ENCODE measurements at places on chromosomes 3 and 15.

DNA sequence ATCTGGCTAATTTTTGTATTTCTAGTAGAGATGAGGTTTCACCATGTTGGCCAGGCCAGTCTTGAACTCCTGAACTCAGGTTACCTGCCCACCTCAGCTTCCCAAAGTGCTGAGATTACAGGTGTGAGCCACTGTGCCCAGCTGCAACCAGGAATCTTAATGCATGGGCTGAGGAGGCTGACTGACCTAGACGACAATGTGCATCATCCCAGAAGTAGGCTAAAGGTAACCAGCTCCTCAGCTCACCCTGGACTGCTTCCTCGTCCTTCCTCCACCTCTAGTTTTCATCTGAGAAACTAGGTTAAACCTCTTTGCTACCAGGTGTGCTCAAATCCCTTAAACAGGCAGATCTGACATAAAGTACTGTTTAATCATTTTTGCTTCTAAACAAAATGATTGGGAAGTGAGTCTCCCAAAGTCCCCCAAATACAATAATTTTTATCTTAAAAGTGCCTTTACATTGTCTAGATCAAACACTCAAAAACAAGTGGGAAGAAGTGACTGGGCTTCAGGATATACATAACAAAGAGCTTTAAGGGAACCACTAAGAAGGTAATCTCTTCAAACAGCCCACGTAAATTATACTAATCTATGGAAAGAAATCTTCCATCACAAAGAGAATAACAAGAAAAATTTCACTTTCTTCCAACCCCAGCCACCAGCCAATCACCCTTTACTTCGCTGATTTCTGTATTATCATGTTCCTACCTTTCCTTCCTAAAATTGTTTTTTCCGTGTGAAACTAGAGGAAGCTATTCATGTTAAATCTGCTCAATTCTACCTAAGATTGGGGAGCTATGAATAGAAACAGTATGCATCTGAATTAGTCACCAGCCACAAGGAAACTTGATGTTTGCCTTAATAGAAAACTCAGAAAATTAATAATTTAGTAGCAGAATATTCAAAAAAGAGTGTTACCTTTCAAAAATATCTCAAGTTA lies 34.7 kb downstream of the IGF2BP2 start:
- no peak for DNase-seq

GRCh38 chr3:44886561-44886960 lies 12.2 kb downstream of the TGM4 start:
- no peak for DNase-seq

- DNase-seq, result no peak
These were observed 111.0 kb upstream of the SYNPR start for GRCh38 chr3:63167113-63167512.

DNA sequence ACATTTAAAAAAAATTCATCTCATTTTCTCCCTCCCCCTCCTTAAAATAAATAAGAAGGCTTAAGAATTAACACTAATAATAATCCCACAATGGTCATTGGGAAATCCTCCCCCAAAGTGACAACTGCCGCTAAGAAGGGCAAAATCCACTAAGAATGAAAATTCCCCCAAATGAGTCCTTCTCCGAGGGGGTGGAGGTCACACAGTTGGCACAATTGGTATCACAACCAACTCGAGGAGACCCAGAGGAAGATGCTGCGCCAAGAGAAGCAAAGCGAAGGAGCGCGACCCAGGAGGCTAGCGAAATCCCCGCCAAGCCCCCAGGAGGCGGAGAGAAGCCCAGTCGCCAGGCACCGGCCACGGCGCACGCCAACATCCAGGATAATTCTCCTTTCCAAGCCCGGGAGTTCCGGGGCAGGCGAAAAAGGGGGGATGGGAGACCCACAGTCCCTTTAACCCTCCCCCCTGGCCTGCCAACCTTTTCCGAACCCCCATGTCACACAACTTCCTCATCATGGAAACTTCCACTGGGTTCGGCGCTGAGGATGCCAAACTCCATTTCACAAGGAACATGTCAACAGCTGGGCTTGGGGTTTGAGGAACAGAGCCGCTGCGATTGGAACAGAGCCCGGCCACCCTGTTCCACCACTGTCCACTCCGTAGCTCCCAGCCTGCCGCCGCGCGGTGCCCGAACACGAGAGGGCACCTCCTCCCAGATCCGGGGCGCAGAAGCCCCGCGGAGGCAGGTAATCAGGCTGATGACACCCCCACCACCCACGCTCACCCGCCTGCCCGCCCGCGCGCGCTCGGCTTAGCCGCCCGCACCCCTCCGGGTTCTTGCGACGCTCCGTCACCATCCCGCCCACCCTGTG lies 668 bp downstream of the THRB start:
- DNase-seq, result no peak

GRCh38 chr15:100558771-100559254 lies 30.1 kb upstream of the CERS3 start:
- no peak for DNase-seq

DNA sequence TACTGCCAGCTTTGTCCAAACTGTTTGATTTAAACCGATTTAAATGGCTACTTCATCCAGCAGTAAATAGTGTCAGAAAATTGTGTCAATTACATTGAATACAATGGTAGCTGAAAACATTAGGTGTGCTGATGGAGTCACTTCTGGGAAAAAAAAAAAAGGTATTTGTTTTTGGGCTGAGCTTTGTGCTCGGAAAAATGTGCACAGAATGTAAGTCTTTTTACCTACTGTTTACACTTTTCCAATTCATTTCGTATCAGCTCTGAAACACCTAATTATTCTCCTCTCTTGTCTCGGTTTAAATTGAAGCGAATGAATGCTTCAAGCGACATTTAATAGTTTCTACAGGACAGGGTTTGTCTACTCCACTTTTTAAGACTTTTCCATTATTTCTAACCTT lies 1078.4 kb downstream of the ROBO1 start:
- no peak for DNase-seq

DNA sequence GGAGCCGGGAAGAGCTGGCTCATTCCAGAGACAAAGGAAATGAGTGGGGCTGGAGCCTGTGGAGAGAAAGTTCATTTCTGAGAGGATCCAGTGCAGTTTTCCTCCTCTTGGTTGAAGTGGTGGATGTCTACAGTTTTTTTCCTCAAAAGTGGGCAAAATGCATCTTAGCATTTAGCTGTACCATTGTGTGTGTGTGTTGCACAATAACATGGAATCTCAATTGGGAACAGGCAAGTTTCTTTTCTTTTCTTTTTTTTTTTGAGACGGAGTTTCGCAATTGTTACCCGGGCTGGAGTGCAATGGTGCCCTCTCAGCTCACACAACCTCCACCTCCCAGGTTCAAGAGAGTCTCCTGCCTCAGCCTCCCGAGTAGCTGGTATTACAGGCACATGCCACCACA lies 101.5 kb upstream of the UBE2E1 start:
- no peak for DNase-seq

- DNase-seq, result no peak
These were observed 248.0 kb downstream of the THSD4 start for GRCh38 chr15:71362987-71363968.

DNA sequence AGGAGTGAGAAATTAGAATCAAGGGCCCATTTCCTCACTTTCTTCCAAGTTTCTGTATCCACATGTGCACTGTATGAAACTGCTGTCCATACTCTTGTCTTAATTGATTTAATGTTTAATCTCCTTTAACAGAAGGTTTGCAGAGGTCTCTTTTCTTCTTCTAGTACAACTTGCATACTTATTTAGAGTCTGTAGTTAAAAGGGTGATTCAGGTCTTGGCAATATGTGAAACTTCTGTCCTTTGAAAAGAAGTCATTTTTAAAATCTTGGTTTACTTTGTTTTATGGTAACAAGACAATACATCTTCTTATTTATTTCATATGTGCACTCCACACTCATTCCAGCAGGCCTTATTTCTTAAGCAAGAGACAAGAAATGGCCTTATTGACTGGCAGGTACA lies 25.8 kb downstream of the TMEM45A start:
- no peak for DNase-seq

DNA sequence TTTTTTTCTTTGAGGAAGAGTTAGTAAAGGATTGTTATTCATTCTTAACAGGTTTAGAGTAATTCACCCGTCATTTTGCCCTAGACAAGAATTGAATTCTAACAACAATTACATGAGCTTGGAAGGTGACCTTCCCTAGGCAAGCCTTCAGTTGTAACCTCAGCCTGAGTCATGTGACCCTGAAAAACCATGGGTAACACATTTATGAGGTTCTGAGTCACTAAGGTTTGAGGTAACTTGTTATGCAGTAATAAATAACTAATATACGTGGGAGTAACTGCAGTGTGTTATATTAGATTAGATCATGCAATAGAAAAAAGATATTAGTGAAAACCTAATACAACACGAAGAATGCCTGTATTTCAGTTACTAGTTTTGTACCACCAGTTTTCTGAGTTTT lies 237.6 kb upstream of the NDN start:
- no peak for DNase-seq

DNA sequence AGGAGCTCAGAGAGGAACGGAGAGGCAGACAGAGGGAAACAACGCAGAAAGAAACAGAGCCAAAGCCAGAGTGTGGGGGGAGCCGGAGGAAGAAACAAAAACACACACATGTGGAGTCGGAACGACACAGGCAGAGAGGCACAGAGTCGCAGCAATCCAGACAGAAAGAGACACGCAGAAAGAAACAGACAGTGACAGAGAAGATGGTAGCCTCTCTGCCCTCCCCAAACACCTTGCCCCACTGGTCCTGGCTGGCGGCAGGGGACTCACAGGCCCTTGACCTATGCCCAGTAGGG lies 1.7 kb downstream of the NCKIPSD start:
- DNase-seq, result no peak

DNA sequence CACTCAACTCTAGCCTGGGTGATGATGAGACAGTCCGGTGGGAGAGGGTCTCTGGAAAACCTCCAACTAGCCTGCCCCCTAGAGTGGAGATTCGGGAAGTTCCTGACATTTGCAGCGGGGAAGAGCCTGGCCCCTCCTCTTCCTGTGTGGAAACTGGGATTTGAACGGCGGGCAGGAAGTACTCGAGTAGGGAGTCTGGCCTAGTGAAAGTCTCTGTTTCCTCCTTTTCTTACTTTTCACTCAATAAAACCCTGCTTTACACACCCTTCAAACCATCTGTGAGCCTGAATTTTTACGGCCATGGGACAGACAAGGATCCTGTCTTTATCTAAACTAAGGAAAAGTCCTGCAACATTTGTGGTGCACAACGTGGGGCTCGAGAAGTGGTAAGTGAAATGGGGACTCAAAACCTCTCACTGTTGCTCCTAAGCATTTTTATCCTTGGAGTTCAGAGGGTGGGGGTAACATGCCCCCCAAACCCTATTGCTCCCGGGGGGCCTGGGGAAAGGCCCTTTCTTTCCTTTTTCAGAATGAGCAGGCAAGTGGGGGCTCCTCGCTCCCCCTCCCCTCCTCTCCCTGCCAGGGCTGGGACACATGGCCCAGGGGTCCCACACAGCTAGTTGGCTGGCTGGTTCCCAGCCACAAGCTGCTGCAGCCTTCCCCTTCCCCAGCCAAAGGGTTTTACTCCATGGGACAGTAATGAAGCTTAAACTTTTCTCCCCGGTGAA lies 224.7 kb upstream of the GBE1 start:
- DNase-seq, result peak; percentile 17

DNA sequence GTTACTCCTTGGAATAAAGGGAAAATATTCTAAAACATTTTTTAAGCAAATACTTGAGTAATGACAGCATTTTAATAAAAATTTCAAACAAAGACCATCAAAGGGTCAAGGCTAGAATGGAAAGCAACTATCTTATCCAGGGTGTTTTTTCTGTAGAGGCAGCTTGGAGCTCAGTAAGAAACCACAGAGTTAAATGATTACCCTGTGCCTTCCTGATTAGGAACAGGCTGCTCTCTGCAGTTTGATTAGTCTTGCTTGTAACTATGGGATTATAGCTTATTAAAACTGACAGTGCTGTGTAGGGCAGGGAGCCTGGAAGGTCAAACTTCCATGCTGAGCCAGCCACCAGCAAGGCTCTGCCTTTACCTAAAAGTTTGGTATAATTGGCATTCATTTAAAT lies 33.1 kb downstream of the QTRT2 start:
- DNase-seq, result no peak

DNA sequence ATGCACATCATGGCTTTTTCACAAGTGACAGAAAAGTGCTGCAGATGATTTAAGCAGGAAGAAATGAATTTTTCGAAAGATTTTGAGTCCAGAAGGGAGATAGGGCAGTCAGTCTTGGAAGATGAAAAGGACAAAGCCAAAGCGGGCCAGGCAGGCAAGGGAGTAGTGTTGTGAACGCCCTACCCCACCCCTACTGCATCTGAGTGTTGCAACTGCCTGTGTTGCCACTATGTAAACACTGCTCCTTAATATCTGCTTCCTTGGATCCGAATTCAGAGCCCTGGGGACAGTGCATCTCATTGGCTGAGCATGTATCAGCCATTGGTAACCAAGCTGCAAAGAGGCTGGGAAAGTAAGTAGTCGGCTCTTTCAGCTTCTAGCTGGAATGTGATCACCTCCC lies 39.0 kb downstream of the CNTN4 start:
- no peak for DNase-seq

- DNase-seq, result no peak
These were observed 28.7 kb upstream of the LHFPL4 start for GRCh38 chr3:9582332-9582731.

DNA sequence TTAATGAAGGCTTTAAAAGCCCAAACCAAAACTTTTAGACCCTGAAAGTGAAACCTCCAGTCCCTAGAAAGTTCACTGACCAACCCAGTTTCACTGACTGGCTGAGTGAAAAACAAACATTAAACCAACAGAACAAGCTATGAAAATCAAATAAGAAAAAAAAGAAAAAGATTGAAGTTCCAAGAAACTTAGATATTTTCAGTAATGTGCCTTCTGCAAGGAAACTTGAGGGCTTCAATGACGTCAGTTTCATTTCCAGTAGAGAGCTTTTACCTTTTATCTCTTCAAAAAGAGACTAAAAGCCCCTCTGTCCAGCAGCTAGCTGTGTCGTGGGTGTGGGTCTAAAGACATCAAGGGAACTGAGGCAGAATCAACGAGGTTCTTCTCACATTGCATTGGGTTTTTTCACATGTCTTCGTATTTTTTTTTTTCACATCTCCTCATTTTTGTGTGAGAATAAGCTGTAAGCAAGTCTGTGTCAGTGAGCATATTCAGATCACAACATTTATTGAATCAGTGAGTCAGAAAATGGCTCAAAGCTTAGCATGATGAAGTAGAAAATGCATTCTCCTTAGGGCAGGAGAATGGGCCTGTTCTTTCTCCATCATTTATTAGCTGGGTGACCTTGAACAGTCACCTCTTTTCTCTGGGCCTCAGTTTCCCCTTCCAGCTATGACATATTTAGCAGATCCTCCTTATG lies 54.8 kb upstream of the BCL6 start:
- DNase-seq, result no peak

DNA sequence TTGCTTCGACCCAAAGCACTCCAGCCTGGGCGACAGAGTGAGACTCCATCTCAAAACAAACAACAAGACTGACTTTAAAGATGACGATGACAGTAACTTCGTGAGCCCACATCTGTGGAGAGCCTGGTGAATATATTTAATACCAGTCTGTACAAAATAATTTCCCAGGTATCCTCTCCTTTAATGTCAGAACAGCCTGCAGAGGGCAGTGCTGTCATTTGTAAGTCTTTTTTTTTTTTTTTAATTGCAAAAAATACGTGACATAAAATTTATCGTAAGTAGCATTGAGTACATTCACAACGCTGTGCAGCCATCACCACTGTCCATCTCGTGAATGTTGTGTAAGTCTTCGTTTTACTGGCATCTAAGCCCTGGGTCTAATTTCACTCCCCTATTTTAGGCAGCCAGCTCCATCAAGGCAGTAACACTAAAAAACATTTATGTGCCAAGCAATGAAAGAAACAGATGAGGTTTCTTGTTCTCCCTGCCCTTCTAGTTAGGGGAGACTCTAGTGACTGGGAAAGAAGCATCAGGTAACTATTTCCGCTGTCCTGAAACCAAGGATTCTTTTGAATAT lies 1.4 kb downstream of the HTD2 start:
- no peak for DNase-seq

- no peak for DNase-seq
These were observed 33.1 kb downstream of the MRAS start for GRCh38 chr3:138381413-138381901.

All from HS-27A (cell line).